ENCODE measurements at places on chromosomes 13 and 19. TPM values are rescaled to one million over a fixed set of nuclear protein-coding genes. Genes with fewer than 3 reads are reported as not detected.

The PIH1D1 gene
- total RNA-seq = 49.6 TPM

The FAM124A gene
- 1.9 TPM for total RNA-seq

The SRRM5 gene
- not detected for total RNA-seq

The FOXO1 gene
- total RNA-seq = 23.2 TPM

The TJP3 gene
- 3.1 TPM for total RNA-seq

The CYP4F8 gene
- total RNA-seq = 0.37 TPM

The USP12 gene
- 45.0 TPM for total RNA-seq

The ZNF442 gene
- 13.4 TPM for total RNA-seq

The ZNF443 gene
- 12.8 TPM for total RNA-seq

The TNNI3 gene
- total RNA-seq = not detected

The C19orf85 gene
- total RNA-seq = not detected

The ATP8A2 gene
- 1.4 TPM for total RNA-seq

The ATP4B gene
- not detected for total RNA-seq

The TMC4 gene
- total RNA-seq = 15.4 TPM

The C19orf44 gene
- 4.7 TPM for total RNA-seq

The C19orf73 gene
- not detected for total RNA-seq

The TMEM238 gene
- not detected for total RNA-seq

The SWSAP1 gene
- 1.2 TPM for total RNA-seq

The LILRA2 gene
- 0.95 TPM for total RNA-seq

The KLHL26 gene
- 2.5 TPM for total RNA-seq

The NLRP11 gene
- not detected for total RNA-seq

The LGALS4 gene
- 1.7 TPM for total RNA-seq

The SACS gene
- total RNA-seq = 90.3 TPM

The FCER2 gene
- 0.21 TPM for total RNA-seq

The ZNF813 gene
- total RNA-seq = 11.7 TPM

The ZNF814 gene
- 19.2 TPM for total RNA-seq

All from urinary bladder (tissue), 4 donors.